ENCODE measurements at places on chromosomes 6 and 20. TPM values are rescaled to one million over a fixed set of nuclear protein-coding genes. Genes with fewer than 3 reads are reported as not detected.

Gene SPATS1
- 0.31 TPM for polyA plus RNA-seq

GRCh38 chr6:36459501-36459900, 16.7 kb downstream of the KCTD20 start:
- DNase-seq = no peak

- no peak for DNase-seq
These were observed at the start of gene NECAB3 for GRCh38 chr20:33674294-33675135. NECAB3 (minus strand) TSS chr20:33674428; CDS start chr20:33674352, 76 bp downstream.

DNA sequence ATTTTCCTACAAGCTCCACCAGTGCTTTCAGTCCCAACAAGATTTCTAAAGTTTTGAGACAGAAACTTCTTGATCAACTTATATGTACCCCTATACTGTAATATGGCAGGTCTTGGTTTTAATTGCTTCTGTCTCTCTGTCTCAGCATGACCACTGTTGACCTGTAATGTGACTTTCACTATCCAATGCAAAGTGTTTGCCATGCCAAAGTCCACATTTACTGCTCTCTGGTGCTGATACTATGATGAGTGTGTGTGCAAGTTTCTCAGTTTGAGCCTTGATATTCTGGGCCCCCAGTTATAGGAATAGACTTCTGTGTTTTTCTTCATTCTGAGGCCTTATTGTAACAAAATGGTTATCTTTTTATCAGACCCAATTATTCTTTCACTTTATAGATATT, 45.8 kb downstream of the OR2J2 start:
- no peak for DNase-seq

DNA sequence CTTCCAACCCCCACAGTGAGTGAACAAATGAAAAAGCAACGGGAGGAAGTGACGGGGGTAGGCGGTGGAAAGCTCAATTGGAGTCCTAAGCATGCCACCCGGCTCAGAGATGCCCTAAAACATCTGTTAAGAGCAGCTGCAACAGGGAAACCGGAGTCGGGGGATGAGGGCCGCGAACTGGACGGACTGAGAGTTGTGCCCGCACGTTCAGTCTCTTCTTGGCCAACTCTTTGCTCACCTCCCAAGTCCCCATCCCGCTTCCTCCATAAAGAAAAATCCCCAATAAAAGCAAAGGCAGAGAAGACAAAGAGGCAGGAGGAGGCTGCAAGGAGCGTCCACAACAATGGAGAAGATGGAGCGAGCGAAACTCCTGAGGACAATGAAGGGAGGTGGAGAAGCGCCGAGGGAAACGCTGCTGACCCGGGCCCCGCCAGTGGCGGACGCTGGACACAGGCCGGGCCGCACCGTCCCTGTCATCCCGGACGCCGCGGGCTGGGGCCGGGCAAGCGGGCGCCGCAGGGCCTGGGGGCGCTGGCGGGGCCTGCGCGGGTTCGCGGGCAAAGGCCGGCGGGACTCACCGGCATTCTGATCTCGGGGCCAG, 600 bp downstream of the SEC63 start:
- DNase-seq = peak; percentile 81

- no peak for DNase-seq
These were observed 64.7 kb upstream of the NFATC2 start for GRCh38 chr20:51607170-51607569.

- DNase-seq = peak; percentile 86
These were observed 834 bp upstream of the CTSZ start for GRCh38 chr20:59007665-59008511.

DNA sequence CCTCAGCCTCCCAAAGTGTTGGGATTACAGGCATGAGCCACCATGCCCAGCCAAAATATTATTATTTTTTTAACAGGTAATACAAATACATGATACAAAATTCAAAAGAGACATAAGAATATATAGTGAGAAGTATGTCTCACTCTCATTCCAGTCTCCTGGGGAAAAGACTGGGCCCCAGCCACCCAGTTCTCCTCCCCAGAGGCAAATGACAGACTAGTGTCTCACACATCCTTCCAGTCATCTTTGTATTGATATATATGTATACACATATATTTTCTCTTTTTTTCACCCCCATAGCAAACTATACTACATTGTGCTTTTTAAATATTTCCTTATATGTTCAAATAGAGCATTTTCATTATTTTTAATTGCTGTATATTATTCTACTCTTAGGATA, 8.3 kb downstream of the GSS start:
- DNase-seq = no peak

GRCh38 chr20:62646851-62647520, 4.7 kb downstream of the SLCO4A1 start:
- DNase-seq = no peak

Gene EPPIN
- polyA plus RNA-seq = 0.37 TPM
